ENCODE measurements at places on chromosomes 1 and 21.
A peak's percentile ranks its signal among the peaks of the same experiment; 100 is the strongest.

- DNase-seq = no peak
These were observed 13.7 kb downstream of the FGR start for GRCh38 chr1:27621051-27621920.

DNA sequence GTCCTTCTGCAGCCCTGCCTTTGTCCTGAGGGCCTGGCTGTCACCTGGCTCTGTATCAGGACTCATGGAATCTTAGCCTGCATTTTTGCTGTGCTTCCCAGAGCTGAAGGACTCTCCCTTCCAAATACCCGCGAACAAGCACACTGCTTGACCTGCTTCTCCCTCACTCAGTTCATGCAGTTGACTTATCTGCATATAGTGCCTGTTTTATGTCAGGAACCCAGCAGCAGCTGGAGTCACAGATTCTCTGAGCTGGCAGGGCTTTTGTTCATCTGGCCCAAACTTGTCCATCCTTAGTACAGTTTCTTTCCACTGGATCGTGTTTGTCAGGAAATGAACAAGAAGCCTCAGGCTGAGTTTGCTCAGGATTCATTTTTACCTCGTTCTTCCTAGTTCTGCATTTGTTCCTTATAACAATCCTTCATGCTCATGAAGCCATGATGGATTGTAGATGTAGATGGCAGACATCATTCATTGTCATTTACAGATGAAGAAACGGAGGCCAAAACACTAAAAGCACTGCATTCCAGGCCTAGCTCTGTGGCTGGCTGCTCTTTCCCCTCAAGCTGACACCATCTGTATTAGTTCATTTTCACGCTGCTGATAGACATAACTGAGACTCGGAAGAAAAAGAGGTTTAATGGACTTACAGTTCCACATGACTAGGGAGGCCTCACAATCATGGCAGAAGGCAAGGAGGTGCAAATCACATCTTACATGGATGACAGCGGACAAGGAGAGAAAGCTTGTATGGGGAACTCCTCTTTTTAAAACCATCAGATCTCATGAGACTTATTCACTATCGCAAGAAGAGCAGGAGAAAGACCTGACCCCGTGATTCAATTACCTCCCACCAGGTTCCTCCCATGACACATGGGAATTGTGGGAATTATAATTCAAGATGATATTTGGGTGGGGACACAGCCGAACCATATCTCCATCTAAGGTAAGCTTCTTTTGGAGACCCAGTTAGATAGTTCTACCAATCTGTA lies 150.9 kb downstream of the HIVEP3 start:
- no peak for DNase-seq

DNA sequence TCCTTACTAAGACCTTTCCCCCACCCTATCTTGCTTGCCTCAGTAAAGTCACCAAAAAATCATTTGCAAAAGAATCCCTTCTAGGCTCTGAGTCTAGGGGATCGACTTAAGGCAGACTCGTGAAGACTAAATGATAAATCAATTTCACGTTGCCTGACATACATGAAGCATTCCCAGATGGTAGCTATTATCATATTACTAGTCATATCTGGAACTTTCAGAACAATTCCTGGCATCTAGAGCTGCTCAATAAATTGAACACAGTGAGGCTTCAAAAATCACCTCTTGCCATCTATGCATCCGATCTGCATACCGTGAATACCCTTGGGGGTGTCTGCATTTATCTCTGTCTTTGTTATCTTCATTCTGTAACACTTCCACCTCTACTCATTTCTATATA lies 49.6 kb upstream of the DAB1 start:
- no peak for DNase-seq

DNA sequence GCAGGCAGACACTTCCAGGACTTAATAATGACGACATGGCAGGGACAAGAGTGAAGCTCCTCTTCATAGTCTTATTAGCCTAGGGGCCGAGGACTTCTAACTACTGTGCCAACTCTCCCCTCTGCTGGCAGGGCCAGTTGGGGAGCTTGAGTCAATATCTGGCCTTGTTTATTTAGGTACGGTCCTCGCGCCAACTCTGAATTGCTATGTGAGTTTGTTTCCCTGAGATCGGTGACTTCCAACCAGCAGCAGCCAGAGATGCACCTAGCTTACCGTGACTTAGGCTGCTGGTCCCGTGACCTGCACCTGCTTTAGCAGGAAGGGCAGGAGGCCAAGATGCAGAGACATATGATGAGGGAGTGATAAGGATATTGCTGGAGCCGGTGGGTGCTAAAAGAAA lies 451.1 kb downstream of the PCP4 start:
- no peak for DNase-seq

DNA sequence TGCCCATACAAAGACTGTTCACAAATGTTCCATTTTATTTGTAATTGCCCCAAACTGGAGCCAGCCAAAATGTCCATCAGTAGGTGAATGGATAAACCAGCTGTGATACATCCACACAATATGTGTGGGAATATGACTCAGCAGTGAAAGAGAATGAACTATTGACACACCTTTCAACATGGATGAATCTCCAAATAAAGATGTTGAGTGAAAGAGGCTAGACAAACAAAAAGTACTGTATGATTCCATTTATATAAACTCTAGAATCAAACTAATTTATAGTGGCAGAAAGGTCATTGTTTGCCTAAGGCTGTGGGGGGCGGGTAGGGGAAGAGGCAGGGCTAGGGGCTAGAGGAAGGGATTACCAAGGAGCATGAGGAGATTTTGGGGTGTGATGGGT lies 4.5 kb downstream of the DHCR24 start:
- DNase-seq = no peak

- no peak for DNase-seq
These were observed 30.8 kb upstream of the FAM78B start for GRCh38 chr1:166197597-166197996.

- DNase-seq = no peak
These were observed 40.5 kb downstream of the S100B start for GRCh38 chr21:46564391-46564790.

- no peak for DNase-seq
These were observed 132.5 kb upstream of the LYPLAL1 start for GRCh38 chr1:219041141-219041540.

GRCh38 chr1:90435351-90435750 lies 281.8 kb downstream of the BARHL2 start:
- DNase-seq = no peak

DNA sequence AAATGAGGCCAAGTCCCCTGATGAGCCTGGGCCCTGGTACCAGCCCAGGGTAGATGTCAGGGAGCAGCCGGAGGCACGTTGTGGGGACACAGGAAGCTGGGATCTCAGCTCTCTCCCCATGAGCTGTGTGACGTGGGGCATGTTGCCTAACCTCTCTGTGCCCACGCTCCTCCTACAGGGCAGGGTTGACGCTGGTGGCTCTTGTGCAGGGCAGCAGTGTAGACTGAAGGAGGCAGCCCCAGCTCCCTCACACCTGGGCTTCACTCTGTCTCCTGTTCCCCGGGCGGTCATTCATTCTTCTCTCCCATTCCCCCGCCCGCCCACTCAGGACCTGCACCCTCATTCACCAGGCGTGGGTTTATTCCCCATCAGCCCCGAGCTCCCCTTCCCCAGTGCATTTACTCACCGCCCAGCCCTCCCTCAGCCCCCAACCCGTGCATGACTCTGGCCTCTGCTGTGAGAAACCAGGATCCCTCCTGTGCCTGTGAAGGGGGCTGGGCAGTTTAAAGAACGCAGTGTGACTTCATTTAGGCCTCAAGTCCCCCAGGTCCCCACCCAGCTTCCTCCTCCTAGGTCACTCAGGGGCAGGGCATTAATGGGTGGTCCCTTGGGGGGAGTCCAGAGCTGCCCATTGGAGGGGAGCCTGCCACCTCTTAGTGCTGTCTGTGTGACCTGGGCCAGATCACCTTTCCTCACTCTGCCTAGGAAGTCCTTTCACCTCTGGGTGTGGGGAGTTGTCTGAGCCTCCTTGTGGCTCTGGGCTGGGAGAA lies 285.7 kb downstream of the PTPRU start:
- DNase-seq = no peak

GRCh38 chr1:40425198-40425597 lies 25.1 kb upstream of the ZFP69B start:
- DNase-seq = no peak

- no peak for DNase-seq
These were observed 258.7 kb downstream of the DISC1 start for GRCh38 chr1:231885209-231885854.

DNA sequence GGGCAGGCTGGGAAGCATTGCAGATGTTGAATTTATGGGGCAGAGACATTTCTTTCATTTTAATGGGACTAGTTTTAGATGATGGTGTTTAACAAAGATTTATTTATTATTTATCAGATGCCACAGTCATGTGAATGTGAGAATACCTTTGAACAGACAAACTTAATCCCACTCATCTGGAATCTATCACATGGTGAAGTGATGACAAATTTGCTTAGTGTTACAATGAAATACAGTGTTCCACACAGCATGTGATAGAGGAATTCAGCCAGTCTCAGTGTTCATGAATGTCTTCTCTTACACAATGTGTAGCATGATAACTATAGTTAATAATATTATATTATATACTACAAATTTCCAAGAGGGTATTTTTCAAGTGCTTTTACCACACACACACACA lies 1361.7 kb upstream of the B3GALT2 start:
- DNase-seq = no peak

DNA sequence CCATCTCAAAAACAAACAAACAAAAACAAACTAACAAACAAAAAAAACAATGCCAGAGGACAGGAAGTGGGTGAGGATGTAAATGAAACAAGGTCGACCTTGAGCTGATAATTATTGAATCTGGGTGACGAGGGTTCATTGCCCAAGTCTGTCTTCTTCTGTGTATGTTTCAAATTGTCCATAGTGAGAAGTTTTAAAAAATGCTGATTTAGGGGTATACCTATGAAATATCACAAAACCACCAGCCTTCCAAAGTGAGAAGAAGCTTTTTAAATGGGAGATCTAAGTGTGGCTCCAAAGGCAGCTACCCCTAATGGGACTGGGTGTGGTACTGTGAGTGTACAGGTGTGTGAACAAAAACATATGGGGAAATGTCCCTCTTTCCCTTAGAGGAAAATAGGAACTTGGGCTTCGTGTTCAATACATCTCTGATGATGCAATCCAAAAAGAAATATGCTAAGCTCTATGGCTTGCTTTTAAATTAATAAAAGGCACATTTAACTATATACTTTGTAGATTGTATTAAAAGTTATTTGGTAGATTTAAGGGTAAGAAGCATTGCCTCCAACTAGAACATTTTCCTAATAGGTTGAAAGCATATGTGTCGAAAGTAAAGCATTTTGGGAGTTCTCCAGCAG lies 33.1 kb upstream of the VPS26C start:
- no peak for DNase-seq

GRCh38 chr21:37367703-37368540 lies 1.3 kb downstream of the DYRK1A start:
- DNase-seq = peak; percentile 51

GRCh38 chr1:38827318-38827717 lies 32.3 kb downstream of the RRAGC start:
- DNase-seq = no peak

DNA sequence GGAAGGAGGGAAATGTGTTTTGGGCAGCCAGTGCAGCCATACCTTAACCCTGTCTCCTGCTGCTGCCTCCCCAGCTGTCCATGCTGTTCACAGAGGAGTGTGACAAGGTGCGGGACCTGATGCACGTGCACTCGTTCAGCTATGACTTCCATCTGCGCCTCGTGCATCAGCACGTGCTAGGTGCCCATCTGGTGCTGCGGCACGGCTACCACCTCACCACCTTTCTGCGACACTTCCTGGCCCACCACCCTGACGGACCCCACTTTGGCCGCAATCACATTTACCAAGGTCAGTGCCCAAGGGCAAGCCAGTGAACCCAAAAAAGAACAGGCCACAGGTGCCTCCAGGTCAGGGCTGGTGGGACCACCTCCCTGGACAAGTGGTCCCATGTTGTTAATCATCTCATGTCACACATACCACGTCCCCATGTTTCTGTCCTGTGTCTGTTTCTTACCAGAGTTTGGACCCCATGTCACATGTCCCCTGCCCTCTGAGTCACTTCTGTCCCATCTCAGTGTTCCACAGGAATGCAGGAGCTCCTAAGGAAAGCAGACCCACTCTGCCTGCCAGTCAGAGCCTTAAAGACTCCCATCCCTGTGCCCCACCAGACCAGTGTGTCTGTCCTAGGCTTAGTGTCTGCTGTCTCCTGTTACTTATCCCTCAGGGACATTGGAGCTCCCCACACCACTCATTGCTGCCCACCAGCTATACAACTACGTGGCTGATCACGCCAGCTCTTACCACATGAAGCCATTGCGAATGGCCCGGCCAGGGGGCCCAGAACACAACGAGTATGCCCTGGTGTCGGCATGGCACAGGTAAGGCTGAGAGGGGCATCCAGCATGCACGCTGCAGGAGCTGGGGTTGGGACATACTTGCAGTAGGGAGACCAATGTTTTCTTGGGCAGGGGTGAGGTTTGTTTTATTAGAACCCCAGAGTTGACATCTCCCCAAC lies 6.6 kb downstream of the HYI start:
- no peak for DNase-seq

GRCh38 chr1:44644806-44645205 lies 29.5 kb downstream of the TMEM53 start:
- DNase-seq = no peak

- DNase-seq = peak; percentile 82
These were observed 150.1 kb upstream of the SOD1 start for GRCh38 chr21:31509194-31510017.

DNA sequence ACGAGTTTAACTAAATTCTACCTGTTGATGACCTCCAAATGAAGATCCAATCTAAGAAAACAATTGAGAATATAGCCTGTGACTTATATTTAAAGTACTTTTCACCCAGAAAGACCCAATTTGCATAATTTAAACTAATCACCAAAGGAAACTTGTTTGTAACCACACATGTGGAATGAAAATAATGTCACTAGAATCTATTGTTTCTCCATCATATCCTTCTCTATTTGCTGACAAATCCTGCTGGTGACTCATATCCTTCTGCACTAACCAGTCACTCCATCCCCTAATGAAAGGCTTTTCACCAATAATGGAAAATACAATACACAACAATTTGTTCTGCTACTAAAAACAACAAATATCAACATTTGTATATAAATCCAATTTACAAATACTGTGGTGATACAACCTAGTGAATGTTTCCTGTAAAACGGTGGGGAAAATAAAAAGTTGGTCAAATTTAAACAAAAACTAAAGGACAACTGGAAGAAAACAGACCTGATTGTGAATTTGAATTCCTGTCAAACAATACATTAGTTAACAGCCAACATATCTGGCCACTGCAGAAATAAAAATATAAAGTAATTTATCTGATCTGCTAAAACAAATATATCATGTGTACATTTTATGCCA lies 6.5 kb downstream of the PTP4A2 start:
- no peak for DNase-seq

GRCh38 chr1:214445831-214446614 lies 105.4 kb downstream of the PTPN14 start:
- no peak for DNase-seq

- DNase-seq = no peak
These were observed 245.3 kb downstream of the PLPP3 start for GRCh38 chr1:56334047-56334446.

DNA sequence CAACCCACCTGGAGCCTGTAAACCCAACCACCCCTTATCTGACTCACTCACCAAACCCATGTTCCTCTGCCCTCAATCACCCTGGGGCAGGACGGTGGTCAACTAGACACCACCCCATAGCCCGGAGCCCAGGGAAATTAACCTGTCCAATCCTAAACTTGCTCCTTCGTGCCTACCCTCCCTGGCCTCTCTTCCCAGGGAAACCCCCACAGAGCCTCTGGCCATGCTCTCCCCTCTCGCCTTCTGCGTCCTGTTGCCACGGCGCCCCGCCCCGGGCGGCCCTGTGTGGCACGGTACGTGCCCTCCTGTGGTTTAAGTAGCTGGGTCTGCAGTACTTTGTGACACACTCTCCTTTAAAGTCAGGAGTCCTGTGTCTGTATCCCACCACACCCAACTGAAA lies 4.0 kb upstream of the FTCD start:
- no peak for DNase-seq
